ENCODE measurements at places on chromosomes 12 and 14. TPM values are rescaled to one million over a fixed set of nuclear protein-coding genes. Genes with fewer than 3 reads are reported as not detected.
A peak's percentile ranks its signal among the peaks of the same experiment; 100 is the strongest.

Gene GSG1
- total RNA-seq, result 1.2 TPM

Gene NXPH4
- total RNA-seq, result not detected

GRCh38 chr12:15830538-15830937 is 41.4 kb upstream of the EPS8 start:
- DNase-seq, result peak; percentile 18

Gene OR6C76
- 16.1 TPM for total RNA-seq

Gene NRXN3
- 8.7 TPM for total RNA-seq

DNA sequence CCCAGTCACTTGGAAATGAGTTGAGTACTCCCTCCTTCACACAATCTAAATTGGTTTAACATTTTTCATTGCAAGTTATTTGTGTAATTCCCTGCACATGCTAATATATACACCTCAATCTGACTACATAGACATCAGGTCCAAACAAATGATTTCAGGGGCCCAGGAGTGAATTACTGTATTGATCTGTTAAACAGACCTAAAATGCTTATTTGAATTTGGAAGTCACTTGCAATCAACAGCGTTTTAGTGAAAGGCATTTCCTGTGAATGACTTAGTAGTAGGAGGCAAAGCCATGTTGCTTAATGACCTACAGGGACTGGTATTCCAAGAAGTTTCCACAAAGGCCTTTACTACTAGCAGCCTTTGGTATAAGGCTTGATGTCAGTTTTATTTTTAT is 22.6 kb upstream of the SLC15A5 start:
- DNase-seq, result no peak

DNA sequence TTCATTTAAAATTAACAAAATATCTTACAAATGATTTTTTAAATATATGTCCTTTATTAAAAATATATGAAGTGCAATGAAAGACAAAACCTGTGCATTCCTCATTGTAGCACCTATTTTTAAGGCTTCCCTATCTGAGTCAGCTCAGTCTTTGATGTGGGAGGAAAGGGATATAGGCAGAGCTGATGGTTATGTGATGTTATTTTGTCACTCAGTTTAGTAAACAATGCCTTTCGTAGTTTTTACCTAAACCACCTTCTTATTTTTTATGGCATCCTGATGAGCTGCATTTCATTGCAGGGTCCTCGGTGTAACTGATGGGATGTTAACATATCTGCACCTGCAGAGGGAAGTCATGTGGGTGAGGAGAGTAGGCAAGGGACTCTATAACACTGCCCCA is 58.9 kb upstream of the FRMD6 start:
- DNase-seq, result no peak

GRCh38 chr14:81555051-81555450 is 21.4 kb upstream of the SEL1L start:
- DNase-seq, result no peak
